GM23248 (cell line): ENCODE measurements at places on chromosomes 3 and 15. TPM values are rescaled to one million over a fixed set of nuclear protein-coding genes. Genes with fewer than 3 reads are reported as not detected.

Gene CLSTN2
- not detected in 2 replicates for total RNA-seq

GRCh38 chr15:62603742-62604141 is 438.7 kb upstream of the C2CD4B start:
- DNase-seq, result peak; percentile 80

Gene SETD5
- total RNA-seq, result 45.0 and 62.0 TPM in 2 replicates

DNA sequence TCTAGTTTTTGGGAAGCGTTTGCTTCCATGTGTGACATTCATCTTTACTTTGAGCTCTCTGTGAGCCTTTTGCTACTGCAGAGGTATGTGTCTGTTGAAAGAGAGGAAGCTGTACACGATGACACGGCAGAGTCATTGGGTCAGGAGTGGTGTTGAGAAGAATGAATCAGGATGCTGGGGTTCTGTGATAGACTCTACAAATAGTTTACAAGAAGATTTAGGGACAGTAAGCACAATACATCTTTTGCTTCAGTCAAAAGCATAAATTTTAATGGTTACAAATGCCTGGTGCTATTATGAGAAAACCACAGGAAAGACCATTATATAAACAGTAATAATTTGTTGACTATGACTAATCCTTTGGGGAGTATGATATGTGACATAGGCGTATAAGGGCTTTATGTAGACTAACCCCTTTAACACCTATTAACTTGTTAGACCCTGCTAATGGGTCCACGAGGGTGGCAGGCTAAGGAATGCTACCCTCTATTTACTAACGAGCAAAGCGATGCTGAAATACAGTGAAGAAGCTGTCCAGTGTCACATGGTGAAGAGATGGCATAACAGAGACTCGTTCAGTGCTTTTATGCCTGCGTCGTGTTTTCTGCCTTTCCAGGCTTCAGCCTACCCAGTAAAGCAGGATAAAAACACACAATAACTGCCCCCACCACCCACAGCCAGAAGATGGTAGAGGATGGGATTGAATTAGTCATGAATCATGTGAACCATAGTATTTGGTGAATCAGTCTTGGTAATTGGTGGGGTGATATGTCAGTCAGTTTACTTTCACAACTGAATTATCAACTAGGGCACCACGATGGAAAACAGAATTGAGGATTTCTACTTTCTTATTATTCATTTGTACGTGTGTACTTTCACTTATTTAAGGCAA is 118.8 kb downstream of the LPP start:
- DNase-seq, result peak; percentile 92

- DNase-seq, result no peak
Observed at GRCh38 chr3:23720059-23720458, 85.7 kb upstream of the UBE2E1 start.

DNA sequence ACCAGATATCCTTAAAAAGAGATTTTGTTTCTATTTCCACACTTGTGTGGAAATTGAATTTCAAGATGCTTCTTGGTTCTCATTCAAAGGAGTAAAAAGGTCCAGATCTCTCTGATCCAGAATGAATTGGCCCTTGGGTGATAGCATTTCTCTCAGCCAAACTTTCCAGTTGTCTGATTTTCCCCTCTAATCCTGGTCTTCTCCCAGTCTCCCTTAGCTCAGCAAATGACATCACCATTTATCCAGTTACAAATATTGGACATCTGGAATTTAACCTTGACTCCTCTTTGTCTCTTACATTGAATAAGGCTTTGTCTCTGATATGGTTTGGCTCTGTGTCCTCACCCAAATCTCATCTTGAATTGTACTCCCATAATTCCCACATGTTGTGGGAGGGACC is 10.2 kb upstream of the FGF7 start:
- DNase-seq, result no peak

GRCh38 chr3:123084192-123084591 is 17.4 kb downstream of the PDIA5 start:
- DNase-seq, result peak; percentile 37

DNA sequence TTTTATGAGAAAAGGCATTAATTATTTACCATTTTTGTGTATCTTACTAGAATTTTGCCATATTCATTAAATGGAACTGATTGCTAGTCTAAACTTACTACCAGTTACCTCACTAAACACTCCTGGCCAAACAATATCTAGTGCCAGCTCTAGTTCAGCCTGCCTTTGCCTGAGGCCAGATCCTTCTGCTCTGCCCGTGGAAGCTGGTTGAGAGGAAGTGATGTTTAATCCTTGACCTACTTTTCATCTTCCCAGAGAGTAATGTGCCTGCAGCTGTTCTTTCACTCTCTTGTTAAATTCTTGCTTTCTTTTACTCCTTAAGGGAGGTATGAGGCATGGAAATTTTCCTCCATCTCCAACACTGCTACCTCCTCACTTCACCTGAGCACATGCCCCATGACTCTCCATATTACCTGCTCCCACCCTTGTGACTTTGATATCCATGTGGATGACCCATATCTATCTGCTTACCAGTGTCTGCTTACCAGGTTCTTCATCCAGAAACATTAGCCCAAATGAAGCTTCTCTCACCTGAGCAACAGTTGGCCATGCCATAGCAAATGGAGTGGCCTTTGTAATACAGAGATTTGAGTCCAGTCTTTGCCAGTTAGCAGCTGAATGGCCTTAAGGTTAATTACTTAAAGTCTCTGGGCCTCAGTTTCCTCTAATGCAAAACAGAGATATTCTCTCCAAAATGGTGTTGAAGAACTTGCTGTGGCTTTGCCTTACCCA is 53.4 kb downstream of the UBE2E1 start:
- peak; percentile 71 for DNase-seq

DNA sequence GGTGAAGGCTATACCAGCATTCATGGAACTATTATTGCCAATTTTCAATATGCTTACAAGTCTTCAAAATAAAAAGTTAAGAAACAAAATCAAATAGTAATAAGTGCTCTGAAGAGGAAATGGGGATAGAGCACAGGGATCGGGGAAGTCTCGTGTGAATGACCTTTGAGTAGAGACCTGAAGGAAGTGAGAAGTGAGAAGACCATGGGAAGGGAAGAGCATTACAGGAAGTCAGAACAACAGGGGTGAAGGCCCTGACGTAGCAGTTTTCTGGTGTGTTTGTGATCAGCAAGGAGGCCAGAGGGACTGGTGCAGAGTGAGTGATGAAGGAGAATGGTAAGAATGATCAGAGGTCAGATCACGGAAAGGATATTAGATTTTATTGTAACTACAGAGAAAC is 48.1 kb downstream of the STAC start:
- no peak for DNase-seq

Gene SPCS1
- total RNA-seq, result 184 and 271 TPM in 2 replicates

Gene KLHL40
- not detected in 2 replicates for total RNA-seq

DNA sequence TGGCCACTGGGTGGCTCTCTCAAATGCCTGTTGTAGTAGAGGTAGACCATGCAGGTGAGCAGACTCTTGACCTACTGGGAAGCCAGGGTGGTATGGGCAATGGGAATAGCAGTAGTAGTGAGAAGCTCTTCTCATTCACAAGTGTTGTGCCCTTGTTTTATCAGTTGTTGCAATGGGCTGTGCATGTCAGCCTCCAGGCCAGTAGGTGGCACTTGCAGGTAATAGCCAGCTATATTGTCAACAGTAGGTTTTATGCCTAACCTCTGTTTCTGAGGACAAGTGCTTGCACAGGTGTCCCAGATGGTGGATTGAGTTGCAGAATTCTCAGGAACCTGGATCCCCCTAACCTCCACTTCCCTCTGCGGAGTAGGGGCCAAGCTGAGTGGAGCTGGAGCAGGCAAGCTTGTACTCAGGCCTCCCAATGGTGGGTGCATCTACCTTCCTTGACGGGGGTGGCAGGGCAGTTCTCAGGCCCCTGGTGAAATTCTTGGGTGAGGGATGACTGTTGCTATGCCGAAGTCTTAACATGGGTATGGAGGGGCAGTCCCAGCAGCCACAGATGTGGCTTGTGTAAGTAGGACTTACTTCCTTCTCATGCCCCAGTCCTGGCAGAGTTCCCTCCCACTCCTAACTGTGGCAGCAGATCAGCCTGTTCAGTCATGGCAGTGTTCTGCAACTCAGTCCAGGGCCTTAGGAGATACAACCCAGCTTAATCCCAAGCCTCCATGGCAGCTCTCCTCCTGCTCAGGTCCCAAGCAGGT is 104.3 kb downstream of the NEO1 start:
- no peak for DNase-seq

DNA sequence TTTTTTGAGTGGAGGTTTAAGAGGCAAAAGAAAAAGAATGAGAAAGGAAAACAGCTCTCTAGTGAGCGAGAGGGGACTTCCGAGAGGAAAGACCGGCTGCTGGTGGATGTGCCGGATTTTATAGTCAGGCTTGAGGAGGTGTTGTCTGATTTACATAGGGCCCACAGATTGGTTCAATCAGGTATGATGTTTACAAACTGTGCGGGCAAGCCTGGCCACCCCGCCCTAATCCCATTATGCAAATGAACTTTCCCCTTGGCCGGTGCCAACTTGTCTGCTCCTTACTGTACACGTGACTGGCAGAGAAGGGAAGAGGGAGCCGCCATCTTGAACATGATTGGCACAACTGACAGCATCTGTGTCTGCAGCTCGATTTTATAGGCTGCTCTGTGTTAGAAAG is 44.7 kb downstream of the FAM43A start:
- DNase-seq, result peak; percentile 10

Gene PTX3
- 267 and 300 TPM in 2 replicates for total RNA-seq

- no peak for DNase-seq
Observed at GRCh38 chr3:152970851-152971250, 135.9 kb downstream of the P2RY1 start.

DNA sequence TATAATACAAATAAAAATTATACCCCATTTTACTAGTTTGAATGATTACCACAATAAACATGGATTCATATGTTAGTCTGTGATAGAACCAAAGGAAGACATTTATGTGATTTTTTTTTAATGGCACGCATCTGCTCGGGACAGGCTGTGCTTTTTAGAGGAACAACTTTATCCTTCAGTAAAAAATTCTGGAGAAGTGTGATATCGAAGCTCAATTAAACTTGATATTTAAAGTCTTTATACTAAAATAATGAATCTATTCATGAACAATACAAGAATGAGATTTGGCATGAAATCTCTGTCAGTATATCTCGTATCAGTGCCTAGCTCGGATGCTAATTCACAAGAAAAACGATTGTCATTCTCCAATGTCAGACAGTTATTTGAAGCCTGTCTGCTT is 230.8 kb upstream of the ZNF717 start:
- no peak for DNase-seq
